ENCODE measurements at places on chromosomes 2 and 18.

- DNase-seq: no peak
These were observed 134.7 kb downstream of the MSTN start for GRCh38 chr2:189927823-189928222.

DNA sequence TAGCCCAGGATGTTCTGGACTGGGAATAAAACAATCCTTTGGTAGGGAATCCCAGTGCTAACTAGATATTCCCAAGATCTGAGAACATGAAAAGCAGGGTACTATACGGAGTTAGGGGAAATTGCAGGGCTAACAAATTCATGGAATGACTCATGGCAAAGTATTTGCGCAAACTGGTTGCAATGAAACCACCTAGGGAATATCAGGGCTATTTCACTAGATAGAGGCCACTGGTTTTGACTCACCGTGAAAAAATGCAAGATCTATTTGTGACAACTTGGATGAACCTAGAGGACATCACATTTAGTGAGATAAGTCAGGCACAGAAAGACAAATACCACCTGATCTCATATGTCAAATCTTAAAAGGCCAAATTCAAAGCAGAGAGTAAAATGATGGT is 233.3 kb downstream of the MBD2 start:
- DNase-seq: no peak

GRCh38 chr2:134590679-134591078 is 128.1 kb downstream of the TMEM163 start:
- DNase-seq: no peak

DNA sequence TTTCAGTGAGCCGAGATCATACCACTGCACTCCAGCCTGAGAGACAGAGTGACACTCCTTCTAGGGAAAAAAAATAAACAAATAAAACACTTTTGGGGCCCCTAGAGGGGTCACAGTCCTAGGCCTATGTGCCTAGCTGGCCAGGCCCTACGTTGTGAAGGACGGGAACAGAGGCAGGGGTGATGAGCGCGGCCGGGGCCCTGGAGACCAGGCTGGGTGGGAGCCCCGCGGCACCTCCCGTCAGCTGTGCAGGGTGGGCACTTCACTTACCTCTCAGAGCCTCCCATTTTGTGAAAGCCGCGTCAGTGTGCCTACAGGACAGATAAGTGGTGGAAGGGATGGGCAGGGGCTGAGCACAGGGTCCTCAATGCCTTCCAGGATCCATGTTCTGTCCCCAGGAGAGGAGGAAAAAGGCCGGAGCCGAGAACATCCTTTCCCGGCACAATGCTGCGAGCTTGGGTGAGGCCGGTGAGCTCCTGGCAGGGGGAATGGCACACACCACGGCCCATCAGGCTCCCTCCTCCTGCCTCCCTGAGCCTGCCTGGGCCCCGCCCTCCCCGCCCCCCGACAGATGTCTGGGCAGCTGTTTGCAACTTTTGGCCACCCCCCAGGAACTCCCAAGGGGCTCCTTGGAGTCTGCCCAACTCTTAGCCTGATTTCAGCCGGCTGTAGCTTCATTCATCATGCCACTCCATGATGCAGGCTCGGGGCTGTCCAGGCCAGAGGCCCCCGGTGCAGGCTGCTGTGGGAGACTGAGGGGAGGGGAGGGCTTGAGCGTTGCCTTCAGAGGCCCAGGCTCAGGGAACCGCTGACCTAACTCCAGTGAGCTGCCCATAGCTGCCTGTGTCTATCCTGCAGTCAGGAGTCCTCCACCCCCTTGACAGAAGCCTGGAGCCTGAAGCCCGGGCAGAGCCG is 196.5 kb downstream of the TFCP2L1 start:
- DNase-seq: no peak

GRCh38 chr18:57447154-57447621 is 12.0 kb downstream of the ONECUT2 start:
- peak; percentile 25 for DNase-seq

- DNase-seq: no peak
These were observed 155.9 kb upstream of the RASGRP3 start for GRCh38 chr2:33320573-33320972.
